Stimulated activated CD4-positive, alpha-beta T cell treated with anti-CD3 and anti-CD28 coated beads, Interleukin-4, amount 100 ng/mL, for 48 hours (primary cell): ENCODE measurements at places on chromosomes 7 and 10.
A peak's percentile ranks its signal among the peaks of the same experiment; 100 is the strongest.

DNA sequence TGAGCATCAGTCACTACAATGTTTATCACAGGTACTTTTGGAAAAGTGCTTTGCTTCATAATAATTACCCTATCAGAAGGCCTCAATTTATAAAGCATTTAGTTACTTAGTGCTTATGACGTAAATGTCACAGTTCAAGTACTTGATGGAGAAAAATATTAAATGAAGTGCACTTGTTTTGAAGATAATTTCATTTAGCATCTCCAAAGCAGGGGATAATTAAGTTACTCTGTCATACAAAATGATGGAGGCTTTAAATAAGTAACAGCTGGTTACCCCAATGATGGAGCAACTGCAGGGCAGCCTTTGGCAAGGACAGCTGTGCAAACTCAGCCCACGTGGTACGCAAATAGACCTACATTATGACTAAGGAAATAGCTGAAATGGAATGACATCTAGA is 768.8 kb downstream of the GRM8 start:
- DNase-seq, result no peak

GRCh38 chr7:158497627-158498026 is 90.0 kb downstream of the PTPRN2 start:
- no peak for DNase-seq

DNA sequence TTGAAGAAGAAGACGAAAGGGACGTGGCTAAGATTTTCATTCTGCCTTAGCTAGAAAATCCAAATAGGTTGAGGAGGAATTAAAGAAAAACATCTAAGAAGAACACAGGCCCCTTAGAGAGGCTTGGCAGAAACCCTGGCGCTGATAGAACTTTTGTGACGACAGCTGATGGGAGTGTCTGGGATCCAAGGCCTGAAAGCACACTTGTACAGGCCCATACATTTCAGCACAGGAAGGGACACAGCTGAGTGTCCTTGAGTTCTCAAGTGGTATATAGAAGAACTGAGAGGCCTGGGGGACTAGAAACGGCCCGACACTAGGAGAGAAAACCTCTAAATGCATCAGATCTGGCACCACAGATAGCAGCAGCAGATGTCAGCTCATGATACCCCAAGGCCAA is 39.5 kb downstream of the PRPS1L1 start:
- no peak for DNase-seq

DNA sequence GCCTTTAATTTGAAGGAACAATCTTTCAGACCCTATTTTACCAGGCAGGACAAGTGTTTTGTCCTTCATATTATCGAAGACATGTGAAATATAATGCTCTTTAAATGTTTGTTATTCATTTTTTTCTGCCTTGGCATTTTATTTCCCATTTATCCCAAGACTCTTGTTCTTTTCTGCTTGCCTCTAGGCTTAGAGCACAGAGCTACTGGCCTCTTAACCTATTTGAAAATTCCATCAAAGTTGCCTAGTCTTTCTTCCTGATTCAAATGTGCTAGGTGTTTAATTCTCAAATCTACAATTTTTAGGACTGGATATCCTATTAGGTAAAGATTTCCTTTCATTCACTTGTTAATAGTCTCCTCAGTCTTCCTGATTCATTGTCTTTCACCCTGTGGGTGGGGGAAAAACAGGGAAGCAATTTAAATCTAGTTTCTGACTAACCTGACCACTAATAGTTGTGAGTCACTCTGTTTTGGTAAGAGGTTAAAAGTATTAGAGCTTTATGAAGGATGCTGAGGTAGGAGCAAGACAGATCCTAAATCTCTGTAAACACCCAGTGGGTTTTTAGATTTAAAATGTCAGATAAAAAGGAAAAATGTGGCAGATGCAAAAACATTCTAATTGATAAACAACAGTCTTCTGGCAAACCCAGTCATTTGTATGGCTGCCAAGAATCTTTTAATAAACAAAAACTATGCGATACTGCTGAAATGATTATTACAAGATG is 1.5 kb downstream of the LIPK start:
- DNase-seq, result peak; percentile 13

- DNase-seq, result no peak
These were observed 87.5 kb upstream of the ANLN start for GRCh38 chr7:36301914-36302771.

- no peak for DNase-seq
These were observed 53.8 kb downstream of the PROSER2 start for GRCh38 chr10:11876805-11877590.

GRCh38 chr10:35392482-35393228 is 56.3 kb downstream of the CCNY start:
- DNase-seq, result no peak

DNA sequence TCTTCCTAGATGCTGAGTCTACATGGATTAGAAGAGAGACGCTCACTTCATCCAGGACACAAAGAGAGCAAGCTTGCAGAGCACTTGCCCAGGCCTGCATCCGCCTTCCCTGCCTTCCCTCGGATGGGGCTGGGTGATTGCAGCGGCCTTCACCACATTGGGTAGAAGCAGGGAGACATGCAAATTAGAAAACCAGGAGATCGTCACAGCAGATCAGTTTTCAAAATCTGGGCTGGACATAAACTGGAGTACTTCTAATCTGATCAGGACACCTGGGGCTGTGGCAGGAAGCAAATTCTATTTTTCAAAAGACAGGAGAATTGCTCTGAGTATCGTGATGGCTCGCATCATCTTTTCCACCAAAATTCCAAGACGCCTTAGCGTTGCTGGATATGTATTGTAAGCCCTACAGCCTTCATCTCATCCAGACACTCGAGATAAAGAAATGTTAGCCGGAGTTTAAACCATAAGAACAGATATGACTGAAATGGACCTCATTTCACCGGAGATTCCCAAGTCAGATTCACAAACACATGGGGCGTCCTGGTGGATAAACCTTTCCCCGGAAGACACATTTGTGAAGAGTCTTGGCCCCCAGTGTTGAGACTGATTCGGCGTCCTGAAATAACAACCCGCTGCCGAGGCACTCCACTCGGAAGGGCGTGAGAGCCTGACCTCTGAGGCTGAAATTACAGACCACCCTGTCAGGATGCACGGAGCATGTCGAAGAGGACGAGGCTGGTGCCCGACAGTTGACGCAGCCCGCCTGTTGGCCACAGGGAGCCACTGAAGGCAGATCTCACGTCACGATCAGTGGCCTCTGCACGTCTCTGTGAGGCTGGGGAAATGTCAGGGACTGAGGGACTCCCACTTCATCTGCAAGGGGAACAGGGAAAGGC is 91.2 kb upstream of the PARD3 start:
- DNase-seq, result no peak

DNA sequence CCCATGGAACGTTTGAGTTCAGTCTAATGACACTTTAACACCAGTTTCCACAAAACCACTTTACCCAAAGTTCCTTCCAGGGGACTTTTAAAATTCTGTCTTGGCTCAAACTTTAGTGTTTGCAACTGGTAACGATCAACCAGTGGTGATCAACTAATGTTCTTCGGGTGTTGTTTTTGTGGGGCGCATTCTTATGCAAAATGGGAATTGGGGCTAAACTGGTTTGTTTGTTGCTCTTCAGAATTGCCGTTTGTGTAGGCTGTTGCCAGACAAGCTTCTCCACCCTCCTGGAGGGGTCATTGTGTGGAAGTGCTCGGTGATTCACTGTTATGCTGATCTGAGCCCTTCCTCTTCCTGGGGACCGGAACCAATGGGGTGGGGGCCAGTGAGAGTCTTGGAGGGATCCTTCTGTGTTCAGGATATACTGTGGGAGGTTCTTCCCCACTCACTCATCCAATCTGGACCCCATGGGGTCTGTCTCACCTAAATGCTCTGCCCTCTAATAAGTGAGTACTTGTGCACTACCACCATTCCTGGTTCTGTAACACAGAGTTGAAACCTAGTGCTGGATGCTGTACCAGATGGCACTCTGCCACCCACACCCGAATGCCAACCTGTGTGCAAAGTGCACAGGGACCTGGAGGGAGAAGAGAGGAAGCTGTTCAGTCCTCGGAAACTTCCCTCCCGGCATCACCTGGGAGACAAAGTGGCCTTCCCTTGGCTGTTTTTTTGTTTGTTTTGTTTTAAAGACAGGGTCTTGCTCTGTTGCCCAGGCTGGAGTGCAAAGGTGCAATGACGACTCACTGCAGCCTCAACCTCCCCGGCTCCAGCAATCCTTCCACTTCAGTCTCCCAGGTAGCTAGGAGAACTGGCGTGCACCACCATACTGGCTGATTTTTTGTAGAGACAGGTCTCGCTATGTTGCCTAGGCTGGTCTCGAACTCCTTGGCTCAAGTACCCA is 2.1 kb downstream of the NFE2L3 start:
- DNase-seq, result no peak

- no peak for DNase-seq
These were observed 6.0 kb downstream of the TAS2R40 start for GRCh38 chr7:143227806-143228205.

DNA sequence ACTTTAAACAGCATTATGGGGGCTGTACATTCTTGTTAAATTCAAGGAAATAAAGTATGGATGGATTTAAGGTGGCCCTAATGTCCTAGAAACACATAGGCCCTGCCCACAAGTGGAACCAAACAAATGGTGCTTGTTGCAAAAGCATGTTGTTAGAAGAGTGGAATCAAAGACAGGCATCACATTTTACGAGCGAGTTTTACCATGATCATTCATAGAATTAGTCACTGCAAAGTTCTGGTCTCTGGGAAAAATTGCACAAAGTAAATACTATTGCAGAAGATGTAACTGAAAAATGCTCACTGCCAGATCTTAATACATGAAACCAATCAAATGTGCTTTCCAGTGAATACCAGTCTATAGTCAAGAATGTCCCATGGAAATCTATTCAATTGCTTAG is 677.1 kb downstream of the PARD3 start:
- DNase-seq, result no peak

GRCh38 chr7:107471292-107472070 is 1.6 kb downstream of the GPR22 start:
- no peak for DNase-seq

DNA sequence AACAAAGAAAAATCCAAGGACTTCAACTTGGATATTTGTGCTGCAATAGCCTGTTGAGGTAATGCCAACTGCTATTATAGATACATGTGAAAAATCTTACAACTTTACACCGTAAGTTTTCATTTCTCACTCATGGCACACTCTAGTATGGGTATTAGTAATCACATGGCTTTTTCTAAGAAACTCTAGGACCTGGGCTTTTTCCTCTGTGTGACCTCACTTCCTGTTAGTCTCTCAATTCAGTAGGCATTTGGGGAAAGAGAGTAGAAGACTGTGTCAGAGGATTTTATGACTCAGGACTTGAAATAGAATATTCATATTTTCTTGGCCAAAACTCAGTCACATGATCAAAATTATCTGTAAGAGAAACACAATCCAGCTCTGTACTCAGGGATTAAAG is 1049.9 kb downstream of the REEP3 start:
- no peak for DNase-seq

- no peak for DNase-seq
These were observed 120.0 kb downstream of the ATXN7L1 start for GRCh38 chr7:105756367-105756766.

- DNase-seq, result no peak
These were observed 68.0 kb downstream of the THNSL1 start for GRCh38 chr10:25084447-25084846.

DNA sequence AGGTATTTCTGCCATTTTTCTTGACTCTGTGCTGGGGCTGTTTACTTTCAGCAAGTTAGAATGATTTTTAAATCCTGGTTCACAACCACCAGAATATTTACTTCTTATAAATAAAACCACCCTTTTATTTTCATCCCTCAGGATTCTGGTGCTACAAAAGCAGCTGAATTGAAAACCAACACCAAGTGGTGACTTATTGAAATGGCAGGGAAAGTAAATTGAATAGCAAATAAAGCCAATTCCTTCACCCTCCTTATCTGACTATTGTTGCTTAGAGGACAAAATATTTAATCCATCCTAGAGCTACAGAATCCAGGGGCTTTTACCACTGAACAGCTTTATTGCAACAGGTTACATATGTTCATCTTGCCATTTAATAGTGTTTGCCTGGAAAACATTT is 828.6 kb upstream of the GHITM start:
- DNase-seq, result no peak

DNA sequence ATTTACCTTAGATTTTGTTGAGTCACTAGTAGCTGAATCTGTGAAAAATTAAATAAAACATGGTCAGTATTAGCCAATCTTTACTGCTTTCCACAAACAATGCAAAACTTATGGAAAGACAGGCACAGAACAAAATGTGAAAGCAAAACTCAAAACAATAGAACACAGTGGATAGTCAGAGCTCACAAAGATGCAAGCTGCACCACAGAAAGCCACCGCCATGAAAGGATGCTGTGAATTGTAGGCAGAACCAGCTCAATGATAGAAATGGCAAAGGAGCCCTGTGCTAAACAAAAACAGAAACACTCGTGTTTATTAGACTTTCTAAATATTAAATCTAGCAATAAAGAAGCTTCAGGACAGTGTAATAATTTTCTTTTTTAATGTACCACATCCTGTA is 134.4 kb downstream of the ARHGAP21 start:
- no peak for DNase-seq

DNA sequence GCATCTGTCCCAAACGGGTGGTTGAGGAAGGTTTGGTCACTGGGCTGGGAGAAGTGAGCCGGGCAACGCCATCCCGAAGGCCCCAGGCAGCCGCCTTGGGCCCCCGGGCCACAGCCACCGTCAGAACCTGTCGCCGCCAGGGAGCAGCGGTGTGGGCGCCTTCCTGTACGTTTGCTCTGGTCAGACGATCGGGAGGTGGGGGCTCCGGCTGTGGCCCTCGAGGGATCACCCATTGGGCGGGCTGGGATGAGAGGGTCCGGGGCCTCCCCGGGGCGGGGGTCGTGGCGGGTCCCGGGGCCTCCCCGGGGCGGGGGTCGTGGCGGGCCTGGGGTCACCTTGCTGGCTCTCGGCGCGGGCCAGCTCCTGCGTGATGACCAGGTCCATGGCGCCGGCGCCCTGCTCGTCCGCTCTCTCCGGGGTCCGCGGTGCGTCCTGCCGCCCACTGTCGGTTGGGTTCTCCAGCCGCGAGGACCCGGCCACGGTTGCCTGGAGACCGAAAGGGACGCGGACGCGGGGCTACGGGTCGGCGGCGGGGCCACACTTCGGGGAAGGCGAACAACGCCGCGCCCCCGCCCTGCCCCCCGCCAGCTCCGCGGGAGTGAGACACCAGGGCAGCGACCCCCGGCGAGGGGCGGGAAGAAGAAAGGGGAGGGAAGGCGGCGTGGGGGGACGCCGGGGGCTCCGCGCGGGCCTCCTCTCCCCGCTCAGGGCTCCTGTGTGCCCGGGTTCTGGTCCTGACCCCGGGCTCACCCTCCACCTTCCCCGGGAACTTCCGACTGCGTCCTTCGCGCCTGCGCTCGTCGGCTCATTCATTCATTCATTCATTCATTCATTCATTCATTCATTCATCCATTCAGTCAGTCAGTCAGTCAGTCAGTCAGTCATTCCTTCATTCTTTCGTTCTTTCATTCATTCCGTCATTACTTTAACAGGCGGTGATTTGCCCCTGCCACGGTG is at the start of gene CFAP46:
TSS of gene CFAP46 (minus strand) at position 470 of the 957 bp plus-strand sequence. CDS start at position 384, 86 bp downstream.
- peak; percentile 23 for DNase-seq

GRCh38 chr10:61821153-61821552 is 80.3 kb upstream of the ARID5B start:
- no peak for DNase-seq

- no peak for DNase-seq
These were observed 23.6 kb downstream of the FAM3C start for GRCh38 chr7:121372376-121373010.
